Coronary artery (tissue), 2 donors: ENCODE measurements at places on chromosomes 4 and X.
A peak's percentile ranks its signal among the peaks of the same experiment; 100 is the strongest.

DNA sequence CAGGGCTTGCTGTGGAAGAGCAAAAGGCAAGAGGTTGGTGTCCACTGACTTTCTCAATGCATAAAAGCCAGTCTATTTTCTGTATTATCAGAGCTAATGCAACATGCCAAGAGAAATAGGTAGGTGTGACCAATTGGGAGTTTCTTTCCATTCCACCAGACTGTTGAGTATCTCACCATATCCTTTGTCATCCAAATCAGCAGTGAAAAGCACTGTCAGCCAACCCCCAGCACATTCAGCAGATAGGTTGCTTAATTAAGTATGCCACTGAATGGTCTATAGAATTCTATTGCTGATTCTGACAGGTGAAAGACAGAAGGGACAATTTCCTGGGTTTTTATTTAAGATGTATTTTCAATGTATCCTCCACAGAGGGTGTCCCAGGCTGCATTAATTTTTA lies 139.8 kb downstream of the HS6ST2 start:
- DNase-seq, result no peak

- no peak for DNase-seq
Measured at GRCh38 chr4:38499101-38499500, 164.9 kb upstream of the KLF3 start.

DNA sequence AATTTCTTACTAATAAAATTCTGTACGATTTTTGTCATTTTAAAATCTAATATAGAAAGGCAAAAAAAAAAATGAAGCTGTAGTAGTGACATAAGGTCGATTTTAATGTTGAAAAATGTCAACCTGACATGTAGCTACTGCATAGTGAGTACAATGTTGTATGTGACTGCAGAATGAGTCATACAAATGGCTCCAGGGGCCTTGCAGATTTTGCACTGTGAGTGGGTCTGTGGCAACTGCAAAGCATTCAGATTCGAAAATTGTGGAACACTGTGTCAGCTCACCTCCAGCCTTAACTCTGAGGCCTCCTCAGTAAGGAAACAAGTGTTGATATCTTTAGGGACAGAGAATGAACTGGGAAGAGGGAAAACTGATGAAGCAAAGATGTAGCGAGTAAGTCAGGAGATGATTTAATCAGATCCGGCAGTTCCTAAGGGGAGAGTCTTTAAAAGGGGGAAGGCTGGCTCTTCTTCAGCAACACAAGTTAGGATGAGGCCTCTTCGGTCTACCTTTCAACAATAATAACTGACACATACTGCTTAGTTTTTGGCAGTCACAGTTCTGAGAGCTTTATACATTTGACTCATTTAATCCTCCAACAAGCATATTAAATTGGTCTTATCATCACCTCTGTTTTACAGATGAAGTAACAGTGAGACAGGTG lies 24.9 kb downstream of the TKTL2 start:
- DNase-seq, result no peak

DNA sequence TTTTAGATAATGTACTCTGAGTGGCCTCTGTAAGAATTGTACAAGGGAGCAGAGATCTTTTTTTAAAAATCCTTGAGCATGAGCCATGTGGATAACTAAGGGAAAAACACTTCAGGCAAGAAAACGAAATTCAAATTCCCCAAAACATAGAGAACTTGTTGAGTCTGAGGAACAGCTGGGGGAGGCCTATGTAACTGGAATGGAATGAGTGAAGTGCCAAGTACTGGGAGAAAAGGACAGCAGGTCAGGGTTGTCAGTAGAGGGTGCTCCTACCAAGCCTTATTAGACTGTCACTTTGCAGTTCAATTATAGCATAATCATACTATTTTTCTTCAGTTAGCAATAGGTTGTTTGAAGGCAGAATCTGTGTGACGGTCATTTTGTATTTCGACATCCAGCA lies 135.1 kb downstream of the ARHGAP6 start:
- DNase-seq, result no peak

DNA sequence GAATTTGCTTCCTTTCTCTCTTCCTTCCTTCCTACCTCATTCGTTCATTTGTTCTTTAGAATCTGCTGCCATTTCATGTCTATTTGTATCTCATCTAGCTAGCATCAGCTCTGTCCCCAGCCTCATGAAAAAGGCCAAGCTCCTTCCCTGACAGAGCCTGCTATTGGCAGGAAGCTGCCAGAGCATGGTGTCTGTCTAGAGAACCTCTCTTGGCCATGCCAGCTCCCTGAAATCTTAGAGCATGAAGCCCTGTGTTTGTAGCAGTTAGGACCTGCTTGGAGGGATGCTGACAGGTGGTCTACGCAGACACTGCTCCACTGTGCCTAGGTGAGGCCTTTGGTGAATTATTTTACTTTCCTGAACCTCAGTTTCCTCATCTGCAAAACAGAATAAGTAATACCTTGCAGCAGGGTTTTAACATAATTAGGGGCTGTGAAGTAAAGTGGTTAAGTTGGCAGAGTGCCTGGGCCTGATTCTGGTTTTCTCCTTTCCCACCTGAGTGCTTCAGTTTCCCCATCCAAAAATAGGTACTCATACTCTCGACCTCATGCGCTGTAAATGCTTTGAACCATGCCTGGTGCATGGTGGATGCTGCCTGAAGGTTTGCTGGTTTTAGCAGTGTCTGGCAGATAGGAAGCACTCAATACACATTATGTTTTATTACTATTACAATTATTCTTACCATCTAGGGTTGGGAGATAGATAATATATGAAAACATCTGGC lies 4.7 kb downstream of the PTTG2 start:
- no peak for DNase-seq

DNA sequence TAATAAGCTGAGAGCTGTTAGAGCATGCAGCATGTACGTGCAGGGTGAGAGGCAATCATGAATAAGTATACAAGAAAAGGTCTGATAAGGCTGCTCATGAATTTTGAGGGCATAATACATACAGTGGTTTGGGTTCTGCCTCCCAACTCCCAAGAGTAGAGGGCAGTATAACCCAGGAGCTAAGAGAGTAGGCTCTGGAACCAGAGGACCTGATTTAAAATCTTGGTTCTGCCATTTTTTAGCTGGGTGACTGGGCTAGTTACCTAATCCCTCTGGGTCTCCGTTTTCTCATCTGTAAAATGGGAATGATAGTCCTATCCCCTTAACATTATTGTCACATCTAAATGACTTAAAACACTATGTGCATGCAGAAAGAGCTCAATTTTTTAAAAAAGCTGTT lies 85.3 kb downstream of the LNX1 start:
- DNase-seq, result no peak

DNA sequence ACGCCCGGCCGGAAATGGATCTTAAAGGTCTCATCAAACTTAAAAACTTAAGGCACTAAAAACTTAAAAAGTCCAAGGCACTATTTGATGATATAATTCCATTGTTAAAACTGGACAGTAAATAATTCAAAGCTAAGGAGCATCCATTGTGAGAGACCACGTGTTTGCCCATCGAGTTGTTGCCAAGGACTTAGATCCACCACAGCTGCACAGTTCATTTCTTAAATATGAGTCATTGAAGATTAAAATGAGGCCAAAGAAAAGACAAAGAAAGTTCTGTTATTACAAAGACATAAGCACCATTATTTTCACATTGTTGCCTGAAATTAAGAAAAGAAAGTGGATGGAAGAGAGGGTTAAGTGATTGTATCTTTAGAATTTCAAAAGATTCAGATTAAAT lies 411.5 kb upstream of the FTHL17 start:
- DNase-seq, result no peak

- no peak for DNase-seq
Measured at GRCh38 chr4:7903791-7904516, 35.7 kb downstream of the AFAP1 start.

- peak; percentile 41 for DNase-seq
Measured at GRCh38 chr4:7187691-7188090, 4.6 kb upstream of the SORCS2 start.

DNA sequence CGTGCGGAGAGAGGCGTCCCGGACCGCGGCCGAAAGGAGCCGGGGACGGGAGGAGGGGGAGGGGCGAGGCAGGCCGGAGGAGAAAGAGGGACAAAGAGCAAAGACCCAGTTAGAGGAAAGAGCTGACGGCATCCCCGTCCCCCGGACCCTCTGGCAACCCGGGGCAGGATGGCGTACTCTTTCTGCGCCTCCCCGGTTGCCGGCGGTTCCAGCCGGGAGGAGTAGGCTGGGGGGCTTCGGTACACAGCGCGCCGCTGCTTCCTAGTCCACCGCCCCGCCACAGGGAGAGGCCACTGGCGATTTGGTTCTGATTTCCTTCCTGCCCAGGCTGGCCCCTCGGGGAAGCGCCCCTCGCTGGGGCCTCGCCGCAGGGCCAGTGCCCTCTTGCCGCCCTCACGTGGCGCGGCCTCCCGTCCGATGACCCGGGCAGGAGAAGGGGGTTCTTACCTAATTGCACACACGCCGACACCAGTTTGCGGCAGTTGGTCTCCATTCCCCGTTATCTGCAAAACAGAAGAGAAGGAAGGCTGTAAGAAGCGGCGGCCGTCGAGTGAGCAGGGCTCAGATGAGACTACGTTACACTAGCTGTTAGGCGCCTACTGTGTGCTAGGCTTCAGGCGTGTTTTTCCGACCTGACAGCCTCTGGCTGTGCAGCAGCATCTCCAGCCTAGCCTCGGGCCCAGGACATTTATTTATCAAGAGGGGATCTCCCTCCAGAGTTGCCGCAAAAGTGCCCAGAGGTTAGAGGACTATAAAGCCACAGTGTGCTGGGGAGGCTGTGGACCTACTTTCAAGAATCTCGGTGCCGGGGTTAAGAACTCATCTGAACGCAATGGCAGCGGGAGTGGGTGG lies 9.9 kb upstream of the PITX2 start:
- no peak for DNase-seq

DNA sequence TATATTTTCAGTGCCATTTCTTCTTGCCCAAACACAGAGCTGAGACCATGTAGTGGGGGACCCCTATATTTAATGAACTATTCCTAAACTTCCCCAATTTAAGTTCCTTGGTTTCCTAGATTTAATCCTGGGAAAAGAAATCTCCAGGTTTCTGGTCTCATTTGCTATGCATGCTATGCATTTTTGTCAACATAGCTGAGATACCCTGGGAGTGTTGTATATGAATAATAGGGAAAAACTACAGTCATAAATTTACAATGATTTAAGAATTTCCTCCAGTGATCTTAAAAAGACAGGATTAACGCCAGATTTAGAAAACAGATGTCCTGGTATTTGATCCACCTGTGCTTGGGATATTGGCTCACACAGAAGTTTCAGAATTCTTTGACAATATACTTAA lies 136.8 kb upstream of the RAPGEF2 start:
- no peak for DNase-seq

- no peak for DNase-seq
Measured at GRCh38 chr4:20462426-20463175, 210.9 kb downstream of the SLIT2 start.

DNA sequence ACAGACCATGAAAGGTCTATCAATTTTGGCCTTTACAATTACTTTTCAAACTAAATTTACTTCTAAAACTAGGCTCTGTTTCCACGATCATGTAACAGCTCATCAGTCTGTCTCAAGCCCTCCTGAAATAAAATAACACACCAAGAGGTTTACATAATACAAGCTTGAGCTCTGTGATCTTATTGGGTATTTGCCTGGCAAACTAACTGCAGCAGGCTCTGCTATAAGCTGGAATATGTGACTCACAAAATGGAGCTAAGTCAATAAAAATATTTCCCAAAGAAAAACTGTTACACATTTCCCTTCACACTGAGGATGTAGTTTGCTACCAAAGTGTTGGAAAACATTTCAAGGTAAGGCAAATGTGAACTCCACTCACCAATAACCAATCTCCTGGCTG lies 94.7 kb upstream of the GPM6B start:
- no peak for DNase-seq

DNA sequence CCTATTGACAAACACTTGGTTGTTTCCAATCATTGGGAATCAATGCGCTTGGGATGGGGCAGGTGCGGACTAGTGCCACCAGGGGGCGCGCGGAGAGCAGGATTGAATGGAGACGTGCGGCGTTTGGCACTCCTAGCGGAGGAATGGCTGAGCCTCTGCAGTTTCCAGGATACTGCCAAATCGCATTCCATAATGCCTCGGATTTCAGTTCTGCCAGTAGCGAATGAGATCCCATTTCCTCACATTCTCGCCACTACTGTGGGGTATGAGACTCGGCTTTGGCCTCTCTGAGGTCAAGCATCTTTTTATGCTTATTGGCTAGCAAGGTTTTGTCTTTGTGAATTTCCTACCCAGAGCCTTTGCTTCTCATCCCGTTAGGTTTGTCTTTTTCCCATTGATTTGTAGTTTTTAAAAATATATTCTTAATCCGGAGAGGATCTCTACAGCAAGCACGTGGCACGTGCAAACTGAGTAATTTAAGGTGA lies 28.7 kb downstream of the CLDN34 start:
- DNase-seq, result peak; percentile 85

- DNase-seq, result no peak
Measured at GRCh38 chrX:42098900-42099299, 175.5 kb upstream of the CASK start.

GRCh38 chr4:113708250-113708649 lies 53.3 kb downstream of the CAMK2D start:
- DNase-seq, result no peak

DNA sequence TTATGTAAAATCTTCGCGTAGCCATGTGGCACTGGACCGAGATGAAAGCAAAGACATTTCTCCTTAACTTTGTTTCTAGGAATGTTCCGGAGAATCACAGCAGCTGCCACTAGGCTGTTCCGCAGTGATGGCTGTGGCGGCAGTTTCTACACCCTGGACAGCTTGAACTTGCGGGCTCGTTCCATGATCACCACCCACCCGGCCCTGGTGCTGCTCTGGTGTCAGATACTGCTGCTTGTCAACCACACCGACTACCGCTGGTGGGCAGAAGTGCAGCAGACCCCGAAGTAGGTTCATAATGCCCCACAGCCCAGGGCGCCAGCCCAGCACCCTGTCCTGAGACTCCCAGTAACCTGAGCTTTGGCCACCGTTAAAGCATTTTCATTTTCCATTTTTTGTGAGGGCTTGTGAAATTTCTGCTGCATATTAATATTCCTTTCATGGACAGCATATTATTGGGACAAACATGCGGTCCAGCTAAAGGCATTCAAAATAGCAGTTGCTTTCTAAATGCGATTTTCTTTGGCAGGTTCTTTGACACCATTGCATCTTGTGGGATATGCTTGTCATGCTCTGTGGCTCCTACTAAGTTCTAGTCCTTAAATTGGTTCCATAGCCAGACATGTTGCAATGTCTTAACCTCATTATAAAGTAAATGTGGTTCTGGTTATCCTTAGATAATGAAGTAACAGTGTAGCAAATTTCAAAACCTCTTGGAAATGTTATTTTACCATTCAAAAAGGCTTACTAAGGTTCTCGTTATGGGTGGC lies 49.1 kb upstream of the MSANTD1 start:
- no peak for DNase-seq

DNA sequence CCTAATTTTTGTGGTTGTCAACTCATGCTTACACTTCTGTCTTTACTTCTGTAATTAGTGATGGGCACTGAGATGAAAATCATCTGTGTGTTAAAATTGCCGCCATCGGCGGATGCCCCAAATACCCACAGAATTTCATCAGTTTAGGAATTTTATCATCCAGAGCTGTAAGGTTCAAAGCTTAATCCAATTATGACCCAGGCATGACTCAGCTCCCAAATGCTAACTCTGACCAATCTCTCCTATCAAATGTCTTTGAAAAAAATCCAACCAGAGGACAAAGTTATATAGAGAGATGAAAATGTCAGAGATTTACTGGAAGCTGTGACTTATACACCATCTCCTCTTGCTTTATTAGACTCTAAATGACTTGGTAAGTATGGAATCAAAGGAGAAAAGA lies 1048.7 kb upstream of the PRKX start:
- no peak for DNase-seq

GRCh38 chr4:71231129-71232055 lies 107.4 kb upstream of the SLC4A4 start:
- DNase-seq, result peak; percentile 89
